ENCODE measurements at places on chromosomes 6 and 20. TPM values are rescaled to one million over a fixed set of nuclear protein-coding genes. Genes with fewer than 3 reads are reported as not detected.

- DNase-seq, result no peak
Observed at GRCh38 chr20:62678553-62678952, 30.1 kb upstream of the NTSR1 start.

- DNase-seq, result no peak
Observed at GRCh38 chr20:12072954-12073264, 155.2 kb downstream of the BTBD3 start.

Gene GMPR
- total RNA-seq, result 9.9 TPM

- DNase-seq, result peak; percentile 59
Observed at GRCh38 chr6:133701633-133702331, 187.1 kb upstream of the TCF21 start.

DNA sequence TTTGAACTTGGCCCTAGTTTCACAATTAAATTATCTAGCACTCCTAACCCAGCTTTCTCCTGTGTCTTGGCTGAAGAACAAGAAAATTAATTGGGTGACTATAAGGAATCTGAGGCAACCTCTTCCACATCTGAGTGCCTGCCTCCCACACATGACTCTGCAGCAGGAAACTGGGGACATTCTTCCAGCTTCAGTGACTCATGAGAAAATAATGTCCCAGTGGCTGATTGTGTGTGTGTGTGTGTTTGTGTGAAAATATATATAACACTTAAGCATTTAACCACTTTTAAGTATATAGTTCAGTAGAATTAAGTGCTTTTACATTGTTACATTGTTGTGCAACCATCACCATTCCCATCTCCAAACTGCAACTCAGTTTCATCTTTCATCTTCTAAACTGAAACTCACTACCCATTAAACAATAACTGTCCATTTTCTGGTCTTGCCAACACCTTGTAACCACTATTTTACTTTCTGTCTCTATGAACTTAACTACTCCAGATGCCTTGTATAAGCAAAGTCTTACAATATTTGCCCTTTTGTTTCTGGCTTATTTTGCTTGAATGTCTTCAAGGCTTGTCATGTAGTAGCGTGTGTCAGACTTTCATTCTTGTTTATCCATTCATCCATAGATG, 8.7 kb downstream of the TRIM38 start:
- DNase-seq, result peak; percentile 61

- DNase-seq, result no peak
Observed at GRCh38 chr20:33569802-33570391, 80.0 kb downstream of the CBFA2T2 start.

Gene PIGT
- total RNA-seq, result 66.5 TPM

DNA sequence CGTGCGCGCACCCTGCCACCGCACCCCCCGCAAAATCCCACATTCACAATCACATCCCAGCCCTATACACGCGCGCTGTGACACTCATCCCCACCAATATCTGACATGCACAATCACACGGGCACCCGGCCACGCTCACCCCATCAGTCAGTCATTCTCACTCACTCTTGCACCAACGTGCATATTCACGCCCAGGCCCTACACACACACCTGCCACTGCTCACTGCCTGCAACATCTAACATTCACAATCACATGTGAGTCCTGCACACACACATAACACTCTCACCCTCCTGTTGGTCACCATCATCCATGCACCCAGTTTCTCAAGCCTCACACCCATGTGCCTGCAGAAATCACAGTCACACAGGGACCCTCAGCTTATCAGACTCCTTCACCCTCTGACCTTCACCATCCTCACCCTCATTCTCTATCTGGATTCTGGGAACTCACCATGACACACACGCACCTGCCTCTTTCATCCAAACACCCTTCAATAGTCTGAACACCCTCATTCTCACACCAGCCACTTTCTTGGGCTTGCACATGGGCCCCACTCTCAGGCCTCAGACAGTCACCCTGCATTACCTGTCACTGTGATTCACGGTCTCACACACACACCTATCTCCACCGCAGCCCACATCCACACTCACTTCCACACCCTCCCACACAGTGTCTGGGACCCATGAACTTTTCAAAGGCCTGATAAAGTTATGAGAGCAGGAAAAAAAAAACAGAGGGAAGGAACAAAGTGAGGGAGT, 748 bp upstream of the ATP9A start:
- DNase-seq, result no peak

Gene C6orf163
- total RNA-seq, result not detected

DNA sequence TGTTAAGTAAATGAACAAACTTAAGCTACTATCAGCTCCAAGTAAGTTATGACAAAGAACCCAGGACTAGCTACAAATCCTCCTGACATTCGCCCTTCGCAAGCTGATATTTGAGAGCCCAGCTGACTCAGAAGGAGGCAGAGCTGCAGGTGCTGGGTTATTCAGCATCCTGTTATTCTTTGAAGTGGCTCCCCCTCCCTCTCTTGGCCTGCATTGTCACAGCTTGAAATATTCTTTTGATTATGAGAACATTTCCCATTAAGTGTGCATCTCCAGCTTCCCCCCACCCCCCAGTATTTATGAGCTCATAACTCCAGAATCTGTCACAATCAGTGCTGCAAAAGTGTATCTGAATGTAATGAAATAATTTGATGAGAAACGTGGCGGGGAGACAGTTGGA, 78.8 kb upstream of the RALY start:
- DNase-seq, result peak; percentile 46

DNA sequence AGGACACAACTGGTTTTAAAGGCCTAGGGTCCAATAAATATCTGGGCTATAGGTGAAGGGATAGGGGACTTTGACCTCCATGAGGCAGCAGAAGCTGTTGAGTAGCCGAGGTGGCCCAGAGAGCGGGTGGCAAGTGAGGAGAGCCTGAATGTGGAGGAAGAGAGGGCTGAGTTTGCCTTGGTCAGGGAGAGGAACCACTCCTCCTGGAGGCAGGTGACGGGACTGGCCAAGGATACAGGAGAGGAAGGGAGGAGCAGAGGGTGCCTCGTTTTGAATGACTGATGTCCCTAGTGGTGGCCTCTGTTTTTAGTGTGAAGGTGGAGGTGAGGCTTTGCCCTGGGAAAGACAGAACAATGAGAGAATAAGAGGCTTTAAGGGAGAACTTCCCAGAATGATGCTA, 19.1 kb upstream of the AAR2 start:
- no peak for DNase-seq

DNA sequence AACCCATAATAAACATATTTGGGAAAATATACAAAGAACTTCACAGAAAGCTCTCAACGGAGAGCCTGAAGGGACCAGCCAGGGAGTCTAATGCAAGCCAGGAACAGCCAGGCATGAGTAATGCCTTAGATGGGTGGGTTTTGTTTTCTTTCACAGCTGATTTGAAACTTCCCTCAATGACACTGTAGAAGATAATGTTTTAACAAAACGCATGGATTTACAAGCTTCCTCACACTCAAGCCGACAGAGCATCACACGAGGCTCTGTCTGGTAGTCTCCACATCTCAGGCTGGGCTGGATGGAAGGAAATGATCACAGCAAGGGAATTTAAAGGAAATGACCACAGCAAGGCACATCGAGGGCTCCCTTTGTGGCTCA, 113.9 kb downstream of the GMPR start:
- no peak for DNase-seq

GRCh38 chr20:53922901-53923314, 147.5 kb downstream of the BCAS1 start:
- DNase-seq, result no peak

All from MG63 (cell line).